ENCODE measurements at places on chromosomes 7 and 10. TPM values are rescaled to one million over a fixed set of nuclear protein-coding genes. Genes with fewer than 3 reads are reported as not detected.

DNA sequence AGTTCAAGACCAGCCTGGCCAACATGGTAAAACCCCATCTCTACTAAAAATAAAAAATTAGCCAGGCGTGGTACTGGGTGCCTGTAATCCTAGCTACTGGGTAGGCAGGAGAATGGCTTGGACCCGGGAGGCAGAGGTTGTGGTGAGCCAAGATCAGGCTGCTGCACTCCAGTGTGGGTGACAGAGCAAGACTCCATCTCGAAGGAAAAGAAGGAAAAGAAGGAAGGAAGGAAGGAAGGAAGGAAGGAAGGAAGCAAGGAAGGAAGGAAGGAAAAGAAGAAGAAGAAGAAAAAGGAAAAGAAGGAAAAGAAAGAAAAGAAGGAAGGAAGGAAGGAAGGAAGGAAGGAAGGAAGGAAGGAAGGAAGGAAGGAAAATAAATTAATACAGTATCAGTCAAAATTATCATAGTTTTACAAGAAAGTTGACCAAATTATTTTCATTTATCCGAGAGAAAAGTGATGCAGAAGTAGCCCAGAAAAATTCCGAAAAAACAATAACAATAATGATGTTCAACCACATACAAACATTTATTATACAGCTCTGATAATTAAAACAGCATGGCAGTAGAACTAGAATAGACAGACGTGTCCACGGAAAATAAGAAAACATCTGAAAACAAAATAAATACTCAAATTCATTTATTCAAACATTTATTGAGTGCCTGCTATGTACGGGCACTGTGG lies 292.4 kb upstream of the MKLN1 start:
- DNase-seq, result no peak

- peak; percentile 35 for DNase-seq
Measured at GRCh38 chr7:52154382-52154781, 837.8 kb upstream of the COBL start.

Gene CCL24
- total RNA-seq, result not detected

- no peak for DNase-seq
Measured at GRCh38 chr10:113894581-113894980, 40.1 kb downstream of the NHLRC2 start.

DNA sequence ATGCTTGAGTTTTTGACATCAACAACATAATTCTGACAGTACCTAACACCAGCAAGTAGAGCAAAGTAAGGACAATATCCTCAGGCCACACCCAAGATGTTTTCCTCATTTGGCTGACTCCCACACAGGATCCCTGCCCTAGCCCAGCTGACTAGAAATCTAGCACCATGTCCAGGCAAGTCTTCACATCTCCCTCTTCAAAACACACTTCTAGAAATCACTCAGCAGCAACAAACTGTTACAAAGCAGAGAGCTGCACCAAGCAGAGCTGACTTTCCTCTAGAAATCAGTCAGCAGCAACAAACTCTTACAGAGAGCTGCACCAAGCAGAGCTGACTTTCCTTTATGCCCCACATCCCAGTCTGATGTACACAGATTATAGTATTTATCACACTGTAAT lies 7.7 kb downstream of the TMEM168 start:
- no peak for DNase-seq

DNA sequence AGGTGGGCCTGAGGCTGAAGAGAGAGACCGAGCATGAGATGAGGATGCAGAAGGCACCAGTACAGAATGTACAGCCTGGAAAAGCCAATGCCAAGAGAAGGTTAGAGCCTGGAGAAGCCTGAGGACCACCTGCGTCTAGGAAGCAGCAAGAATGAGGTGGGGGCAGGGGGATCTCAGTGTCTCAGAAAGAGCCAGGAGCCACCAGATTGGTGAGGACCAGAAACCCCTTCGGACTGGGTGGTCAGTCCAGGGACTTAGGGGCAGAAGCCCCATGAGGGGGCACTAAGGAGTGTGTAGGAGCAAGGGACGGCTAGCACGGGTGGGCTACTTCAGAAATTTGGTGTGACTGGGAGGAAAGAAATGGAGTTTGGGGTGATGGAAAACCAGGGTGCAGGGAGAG lies 205.9 kb upstream of the RNF32 start:
- no peak for DNase-seq

DNA sequence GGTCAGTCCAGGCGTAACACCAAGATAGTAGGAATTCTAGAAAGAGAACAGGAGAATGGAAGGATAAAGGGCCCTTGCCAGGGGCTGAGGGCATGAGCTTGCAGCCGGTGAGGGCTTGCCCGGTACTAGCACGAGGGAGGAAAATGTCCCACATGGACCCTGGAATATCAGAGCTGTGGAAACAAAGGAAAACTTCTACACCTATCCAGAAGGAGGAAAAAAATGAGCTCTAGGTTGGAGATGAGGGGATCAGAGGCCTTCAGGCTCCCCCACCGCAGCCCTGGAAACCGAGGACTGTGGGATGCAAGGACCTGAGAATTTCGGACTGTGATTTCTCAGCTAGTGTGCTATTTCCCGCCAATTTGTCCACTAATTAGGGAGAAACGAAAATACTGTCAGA lies 22.1 kb downstream of the RAMP3 start:
- no peak for DNase-seq

DNA sequence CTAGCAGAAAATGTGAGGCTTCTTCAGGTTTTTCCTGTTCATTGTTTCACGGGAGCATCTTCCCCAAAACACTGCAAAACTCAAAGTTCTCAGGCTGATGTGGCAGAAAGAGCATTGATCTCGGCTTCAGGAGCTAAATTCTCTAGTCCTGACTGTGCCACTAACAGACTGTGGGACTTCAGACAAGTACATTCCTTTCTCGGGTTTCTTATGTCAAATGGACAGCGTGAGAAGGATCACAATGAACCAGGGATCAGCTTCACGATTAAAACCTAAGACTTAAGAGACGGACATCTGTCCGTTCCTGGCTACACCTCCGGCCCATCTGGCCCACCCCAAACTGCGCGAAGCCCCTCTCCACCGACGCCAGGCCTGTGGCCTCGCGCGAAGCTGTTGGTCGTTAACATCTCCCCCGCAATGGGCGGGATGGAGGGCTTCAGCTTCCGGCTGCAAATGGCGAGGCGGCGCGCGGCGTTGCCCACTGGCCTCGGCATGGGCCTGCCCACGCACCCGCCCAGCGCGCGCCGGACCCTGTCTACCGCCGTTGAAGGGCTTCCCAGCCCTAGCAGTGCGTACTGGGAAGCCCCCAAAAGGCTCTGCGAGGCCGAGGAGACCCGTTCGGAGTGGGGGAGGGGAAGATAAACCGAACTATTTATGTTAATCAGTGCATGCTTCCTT lies 549 bp upstream of the DDX50 start:
- DNase-seq, result no peak

DNA sequence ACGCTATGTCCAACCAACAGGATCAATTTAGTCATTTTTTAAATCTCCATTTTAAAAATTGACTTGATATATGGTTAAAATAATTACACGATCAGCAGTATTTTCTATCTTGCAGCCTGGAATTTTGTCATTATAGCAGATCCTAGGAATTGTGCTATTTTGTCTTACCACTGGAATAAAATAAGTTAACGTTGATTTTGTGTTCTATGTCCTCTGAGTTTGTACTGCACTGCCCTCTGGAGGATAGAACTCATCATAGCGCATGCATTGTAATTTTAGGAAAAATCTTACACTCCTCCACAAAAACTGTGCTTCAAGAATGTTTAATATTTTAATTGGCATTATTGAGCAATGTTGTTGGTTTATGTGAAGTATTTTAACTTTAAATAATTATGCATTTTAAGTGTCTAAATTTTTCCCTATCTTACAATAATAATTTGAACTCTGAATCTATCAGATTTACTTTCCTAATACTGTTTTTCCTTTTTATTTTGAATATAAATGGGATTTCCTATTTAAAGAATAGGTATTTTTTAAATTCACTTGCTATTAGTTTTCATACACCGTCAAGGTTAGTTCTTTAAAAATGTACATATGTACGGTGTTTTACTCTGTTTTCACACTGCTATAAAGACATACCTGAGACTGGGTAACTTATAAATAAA lies 220.1 kb downstream of the PPP1R3A start:
- DNase-seq, result peak; percentile 49

- DNase-seq, result no peak
Measured at GRCh38 chr7:17434841-17435692, 136.6 kb downstream of the AHR start.

Gene BCCIP
- total RNA-seq, result 34.9 TPM

DNA sequence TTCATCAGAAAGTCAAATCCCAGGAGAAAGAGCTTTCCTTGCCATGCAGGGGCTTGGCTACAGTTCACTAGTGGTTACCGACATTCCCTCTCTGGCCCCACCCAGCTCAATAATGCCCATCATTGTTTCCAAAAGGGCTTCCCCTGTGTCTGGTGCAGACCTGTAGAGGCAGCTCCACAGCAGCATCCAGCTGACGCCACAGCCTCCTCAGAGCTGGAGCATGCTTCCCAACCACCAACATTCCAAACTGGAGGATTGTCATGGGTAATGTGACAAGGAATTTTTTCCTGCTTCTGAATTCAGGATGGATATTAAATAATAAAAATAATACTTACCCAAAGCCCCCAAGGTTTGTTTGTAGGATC lies 77.4 kb downstream of the ZNF365 start:
- DNase-seq, result no peak

Gene CPXM2
- total RNA-seq, result not detected

Gene UTF1
- not detected for total RNA-seq

GRCh38 chr10:72097448-72098300 lies 9.3 kb upstream of the SPOCK2 start:
- DNase-seq, result peak; percentile 83

Measured in HT-29 (cell line).